ENCODE measurements at places on chromosomes 6 and 20.

DNA sequence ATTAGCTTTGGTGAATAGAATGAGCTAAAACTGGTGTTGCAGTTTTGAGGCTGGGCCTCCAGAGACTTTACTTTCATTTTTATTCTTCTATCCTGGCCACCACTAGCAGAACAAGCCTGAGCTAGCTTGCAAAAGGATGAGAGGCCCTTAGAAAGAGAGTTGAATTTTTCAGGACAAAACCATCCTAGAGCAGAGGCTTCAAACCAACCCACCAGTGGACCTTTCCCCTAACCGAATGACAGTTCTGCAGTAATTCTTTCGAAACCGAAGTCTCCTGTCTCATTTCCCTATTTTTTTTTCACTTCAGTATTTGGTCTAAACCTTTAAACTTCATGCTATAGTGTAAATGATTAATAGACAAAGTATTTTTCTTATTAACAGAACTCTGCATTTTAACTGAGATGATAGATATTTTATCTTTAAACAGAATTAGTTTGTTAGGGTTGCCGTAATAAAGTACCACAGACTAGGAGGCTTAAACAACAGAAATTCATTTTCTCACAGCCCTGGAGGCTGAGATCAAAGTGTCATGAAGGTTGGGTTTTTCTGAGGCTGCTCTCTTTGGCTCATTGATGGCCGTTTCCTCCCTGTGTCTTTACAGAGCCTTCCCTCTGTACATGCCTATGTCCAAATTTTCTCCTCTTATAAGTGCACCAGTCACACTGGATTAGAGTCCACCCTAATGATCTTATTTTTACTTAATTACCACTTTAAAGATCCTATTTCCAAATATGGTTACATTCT, 80.6 kb upstream of the PAK5 start:
- DNase-seq = no peak

GRCh38 chr6:22383016-22383415, 86.2 kb upstream of the PRL start:
- DNase-seq = no peak

DNA sequence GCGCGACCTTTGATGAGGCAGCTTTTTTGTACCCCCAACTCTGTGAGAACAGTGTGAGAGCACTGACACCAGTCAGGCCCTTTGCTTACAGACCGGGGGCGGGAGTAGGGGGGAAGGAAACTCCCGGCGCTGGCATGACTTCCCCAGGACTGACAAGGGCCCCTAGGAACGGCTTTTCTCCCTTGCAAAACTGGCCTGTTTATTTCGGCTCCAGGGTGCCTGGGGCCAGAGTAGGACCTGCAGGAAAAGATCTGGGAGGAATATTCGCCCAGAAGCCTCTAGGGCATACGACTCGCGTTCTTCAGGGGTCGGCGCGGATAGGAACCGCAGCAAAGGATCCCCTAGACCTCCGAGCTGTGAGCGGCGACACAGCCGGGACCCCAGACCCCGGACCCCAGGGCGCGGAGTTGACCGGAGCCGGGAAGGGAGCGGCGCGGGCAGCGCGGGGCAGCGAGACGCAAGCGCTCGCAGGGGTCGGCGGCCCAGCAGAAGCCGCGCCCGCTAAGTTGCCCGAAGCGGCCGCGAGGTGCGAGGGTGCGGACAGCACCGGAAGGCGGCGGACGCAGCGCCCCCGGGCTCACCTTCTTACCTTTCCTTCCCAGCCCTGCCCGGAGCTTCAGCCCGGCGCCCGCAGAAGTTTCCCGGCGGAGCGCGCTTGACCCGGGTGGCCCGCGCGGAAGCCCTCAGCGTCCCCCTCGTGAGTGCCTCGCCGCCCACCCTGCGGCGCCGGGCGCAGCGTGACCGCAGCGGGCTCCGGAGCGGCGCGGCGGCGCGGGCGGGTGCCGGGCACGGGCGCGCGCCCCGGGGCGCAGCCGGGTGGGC, at the start of gene POPDC3:
TSS of gene POPDC3 (minus strand) at position 771 of the 822 bp plus-strand sequence. CDS start 18,105 bp downstream, outside the sequence.
- no peak for DNase-seq

DNA sequence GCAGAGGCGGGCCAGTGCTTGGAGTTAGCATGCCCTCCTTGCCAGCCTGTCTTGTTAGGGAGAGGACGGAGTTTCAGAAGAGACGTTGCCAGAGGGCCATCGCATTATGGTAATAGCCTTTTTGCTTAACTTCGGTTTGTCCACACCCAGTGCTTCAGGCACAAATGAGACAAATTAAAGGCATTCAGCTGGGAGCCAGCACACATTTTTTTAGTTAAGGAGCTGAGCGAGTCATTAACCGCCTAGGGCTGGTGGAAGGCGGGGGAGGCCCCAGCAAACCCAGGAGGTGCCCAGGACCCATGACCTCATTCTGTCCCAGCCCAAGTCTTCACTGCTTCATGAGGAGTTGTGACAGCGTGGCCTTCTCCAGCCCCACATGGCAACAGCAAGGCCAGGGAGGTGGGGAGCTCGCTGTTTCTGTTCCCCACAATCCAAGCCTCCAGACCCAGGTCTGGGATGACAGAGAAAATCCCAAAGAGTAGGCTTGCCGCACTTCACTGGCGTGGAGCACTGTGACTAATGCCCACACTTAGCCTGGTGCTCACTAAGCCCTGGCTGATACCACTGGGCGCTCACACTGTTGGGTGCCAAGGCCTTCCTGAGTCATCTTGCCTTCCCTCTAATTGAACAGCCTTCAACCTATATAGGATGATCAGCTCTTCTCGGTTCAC, 237.1 kb downstream of the ANKRD60 start:
- DNase-seq = no peak

- no peak for DNase-seq
Measured at GRCh38 chr20:59205044-59205443, 41.4 kb downstream of the ZNF831 start.

- DNase-seq = no peak
Measured at GRCh38 chr6:13870214-13870830, 54.4 kb upstream of the RNF182 start.

- no peak for DNase-seq
Measured at GRCh38 chr6:45923831-45924391, 91.7 kb downstream of the CLIC5 start.

DNA sequence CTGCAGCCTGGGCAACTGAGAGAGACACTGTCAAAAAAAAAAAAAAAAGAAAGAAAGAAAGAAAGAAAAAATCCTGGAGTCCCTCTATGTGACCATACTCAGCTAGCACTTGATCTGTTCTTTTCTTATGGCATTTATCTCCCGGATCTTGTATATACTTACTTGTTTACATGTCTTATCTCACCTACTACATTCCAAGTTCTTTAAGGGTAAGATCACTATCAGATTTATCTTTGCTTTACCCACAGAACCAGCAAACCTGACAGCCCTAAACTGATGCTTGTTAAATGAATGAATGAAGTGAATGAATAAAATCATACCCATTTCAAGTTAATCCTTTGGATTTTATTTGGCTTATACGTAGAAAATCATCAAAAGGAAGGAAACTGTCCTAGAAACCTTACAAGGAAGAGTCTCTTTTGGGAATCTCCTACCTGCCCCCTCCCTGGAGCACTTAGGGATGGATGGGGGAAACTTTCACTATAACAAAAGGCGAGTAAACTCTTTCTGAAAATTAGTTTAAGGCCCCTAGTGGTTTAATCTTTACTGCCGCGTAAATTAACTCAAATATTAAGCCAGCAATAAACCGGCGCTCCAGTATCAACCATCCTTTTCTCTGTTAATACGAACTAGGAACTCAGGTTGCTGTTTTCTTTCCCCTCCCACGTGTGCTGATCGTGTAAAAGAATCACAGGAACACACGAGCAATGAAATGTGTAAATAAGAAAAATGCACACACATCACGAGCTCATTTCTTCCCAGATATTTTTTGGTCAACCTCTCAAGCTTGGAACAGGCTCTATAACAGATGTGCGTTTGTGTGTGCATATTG, 1.3 kb upstream of the UTRN start:
- DNase-seq = no peak

GRCh38 chr6:17478223-17478907, 85.0 kb downstream of the CAP2 start:
- no peak for DNase-seq
